Stimulated activated CD4-positive, alpha-beta T cell treated with anti-CD3 and anti-CD28 coated beads, Interleukin-4, amount 100 ng/mL, for 1 hour (primary cell): ENCODE measurements at places on chromosomes 2 and 18.
A peak's percentile ranks its signal among the peaks of the same experiment; 100 is the strongest.

GRCh38 chr2:210955591-210955990 is 399.2 kb downstream of the CPS1 start:
- no peak for DNase-seq

DNA sequence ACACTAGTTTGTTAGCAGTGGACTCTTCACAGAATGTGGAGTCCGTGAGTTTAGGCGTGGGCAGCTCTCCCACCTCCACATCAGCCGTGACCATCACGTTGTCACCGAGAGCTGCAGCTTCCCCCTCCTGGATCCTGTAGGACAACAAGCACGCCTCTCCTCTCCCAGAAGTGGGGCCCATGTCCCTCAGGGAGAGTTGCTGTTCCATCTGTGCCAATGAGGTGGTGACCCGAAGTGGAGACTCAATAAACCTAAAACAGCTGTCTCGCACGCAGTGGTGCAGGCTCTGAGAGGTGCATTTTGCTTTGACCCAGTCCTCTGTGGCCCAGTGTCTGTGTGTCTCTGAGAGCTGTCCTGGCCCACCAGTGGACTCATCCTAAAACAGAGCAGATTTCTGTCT is 456.5 kb upstream of the SOX11 start:
- DNase-seq = no peak

DNA sequence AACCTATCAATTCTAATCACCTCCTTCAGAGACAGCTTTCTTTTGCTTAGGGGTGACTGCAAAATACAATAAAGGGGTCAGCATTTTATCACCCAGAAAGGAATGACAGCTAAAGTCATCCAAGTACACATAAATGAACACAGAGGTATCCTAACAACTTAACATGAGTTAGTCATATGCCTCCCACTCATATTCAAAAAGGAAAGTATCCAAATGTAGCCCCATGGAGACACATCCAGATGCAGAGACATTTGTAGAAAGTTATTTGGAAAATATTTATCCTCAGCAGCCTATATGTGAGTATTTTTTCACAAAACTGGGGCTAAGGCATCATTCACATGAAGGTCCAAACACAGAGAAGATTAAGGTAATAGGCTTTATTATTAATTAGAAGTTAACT is 1579.7 kb upstream of the SLC39A10 start:
- no peak for DNase-seq

DNA sequence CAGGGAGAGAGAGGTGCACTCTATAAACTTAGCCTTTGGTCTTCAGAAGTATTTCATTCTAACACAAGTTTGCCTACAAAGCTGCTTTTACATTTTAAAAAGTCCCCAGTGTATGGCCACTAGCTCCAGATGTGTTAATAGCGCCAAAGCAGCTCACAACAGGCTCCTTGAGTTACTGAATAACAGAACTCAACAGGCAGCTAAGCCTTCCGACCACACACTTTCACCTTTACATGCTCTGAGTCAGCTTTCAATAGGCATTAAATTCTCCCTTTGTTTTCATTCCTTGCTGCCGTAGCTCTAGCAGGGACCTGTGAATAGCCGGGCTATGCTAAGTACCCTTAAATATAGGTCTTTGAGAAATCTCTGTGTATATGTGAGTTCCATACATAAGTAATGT is 262.8 kb upstream of the PARD3B start:
- no peak for DNase-seq

GRCh38 chr2:122191331-122191730 is 435.9 kb downstream of the TSN start:
- DNase-seq = no peak

GRCh38 chr2:152383702-152384101 is 48.7 kb downstream of the FMNL2 start:
- no peak for DNase-seq

DNA sequence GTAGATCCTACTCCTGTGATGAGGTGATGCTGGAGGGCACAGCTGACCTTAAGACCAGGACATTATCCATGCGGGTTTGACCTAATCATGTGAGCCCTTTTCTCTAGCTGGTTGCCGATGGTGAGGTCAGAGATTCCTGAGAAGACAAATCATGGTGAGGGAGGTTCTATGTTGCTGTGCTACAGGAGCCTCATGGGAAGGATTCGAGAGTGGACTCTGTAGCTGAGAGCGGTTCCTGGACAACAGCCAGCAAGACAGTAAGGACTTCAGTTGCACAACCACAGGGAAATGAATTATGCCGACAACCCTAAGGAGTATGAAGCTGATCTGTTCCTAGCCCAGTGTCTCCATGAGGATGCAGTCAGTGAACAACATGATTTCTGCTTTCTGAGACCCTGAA is 80.4 kb downstream of the EPB41L3 start:
- DNase-seq = no peak

- no peak for DNase-seq
Measured at GRCh38 chr18:62152844-62153243, 34.0 kb downstream of the PIGN start.

DNA sequence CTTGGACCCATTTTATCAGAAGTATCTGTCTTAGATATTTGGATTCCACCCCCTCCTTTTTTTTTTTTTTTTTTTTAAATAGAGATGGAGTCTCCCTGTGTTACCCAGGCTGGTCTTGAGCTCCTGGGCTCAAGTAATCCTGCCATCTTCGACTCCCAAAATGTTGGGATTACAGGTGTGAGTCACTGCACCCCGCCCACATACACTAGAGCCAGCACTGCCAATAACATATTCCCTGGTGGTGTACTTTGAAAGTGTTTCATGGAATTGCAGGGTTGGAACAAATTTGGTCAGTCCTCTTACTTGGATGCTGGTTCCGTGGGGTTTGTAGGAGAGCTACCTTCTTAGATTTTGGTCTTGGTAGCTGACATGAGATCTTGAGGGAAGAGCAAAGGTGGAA is 15.0 kb downstream of the PDCL3 start:
- DNase-seq = no peak

DNA sequence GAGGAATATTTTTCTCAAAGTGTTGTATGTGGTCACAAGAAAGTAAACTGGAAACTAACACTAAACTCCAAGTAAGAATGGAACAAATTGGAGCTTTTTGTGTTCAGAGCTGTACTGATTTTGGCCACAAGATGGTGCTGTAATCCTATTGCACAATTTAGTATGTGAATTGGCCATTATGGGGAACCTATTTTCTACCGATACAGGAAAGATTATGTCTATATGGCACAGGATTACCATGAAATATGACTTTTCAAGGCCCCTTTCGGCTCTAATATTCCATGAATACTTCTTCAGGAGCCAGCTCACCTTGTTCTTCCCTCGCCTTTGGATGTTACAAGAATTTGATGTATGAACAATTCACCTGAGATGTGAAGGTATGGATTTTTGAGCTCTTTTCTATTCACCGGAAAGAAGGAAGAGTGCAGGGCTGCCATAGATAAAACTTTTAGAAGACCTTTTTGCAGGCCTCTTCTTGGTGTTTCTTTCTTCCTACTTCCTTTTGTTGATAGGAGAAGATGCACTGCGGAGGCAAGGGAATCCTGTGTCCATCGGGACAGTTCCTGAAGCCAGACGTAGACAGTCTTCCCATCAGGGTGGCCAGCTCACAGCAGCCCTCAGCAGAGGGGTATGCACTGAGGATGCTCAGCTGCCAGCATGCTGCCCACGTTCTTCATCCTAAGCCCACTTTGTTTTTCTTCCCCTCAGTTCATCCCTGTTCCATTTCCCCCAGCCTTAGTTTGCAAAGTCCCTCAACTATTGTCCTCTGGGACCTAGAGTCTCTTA is 13.3 kb downstream of the MRPL44 start:
- no peak for DNase-seq

DNA sequence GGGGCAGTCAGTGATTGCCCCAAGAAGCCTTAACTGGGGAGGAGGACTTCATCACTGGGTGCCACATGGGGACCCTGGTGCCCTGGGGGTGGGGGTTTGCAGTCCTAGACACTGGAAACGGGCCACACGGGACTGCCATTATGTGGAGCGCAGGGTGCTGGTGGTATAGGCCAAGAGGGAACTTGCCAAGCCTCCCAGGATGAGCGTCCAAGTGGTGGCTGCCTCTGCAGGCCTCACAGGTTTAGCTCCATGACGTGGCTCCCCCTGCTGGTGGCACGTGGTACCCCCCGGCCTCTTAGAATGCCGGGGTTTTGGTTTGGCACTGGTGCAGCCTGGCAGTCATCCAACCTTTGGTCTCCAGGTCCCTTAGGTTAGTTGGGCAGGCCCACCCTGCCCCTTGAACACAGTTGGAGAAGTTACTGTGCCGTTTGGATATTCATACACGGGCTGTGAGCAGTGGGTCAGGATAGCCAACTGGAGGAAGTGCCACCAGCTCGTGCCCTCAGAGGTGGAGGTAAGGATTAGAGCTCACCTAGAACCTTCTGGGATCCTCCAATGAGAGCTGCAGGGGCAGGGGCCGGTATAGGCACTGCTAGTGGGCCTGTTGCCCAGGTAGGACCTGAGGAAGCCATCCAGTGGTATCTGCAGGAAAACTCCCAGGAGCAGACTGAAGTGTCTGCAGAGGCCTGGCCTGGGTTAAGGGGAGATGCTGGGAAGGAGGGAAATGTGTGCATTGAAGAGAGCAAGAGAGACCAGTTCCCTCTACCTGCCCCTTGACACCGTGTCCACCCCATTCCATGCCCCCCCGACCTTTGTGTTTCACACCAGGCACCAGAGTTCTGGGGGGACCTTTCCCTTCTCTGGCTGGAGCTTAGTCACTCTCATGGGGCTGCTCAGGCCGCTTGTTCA is 5.7 kb downstream of the PTMA start:
- peak; percentile 88 for DNase-seq

DNA sequence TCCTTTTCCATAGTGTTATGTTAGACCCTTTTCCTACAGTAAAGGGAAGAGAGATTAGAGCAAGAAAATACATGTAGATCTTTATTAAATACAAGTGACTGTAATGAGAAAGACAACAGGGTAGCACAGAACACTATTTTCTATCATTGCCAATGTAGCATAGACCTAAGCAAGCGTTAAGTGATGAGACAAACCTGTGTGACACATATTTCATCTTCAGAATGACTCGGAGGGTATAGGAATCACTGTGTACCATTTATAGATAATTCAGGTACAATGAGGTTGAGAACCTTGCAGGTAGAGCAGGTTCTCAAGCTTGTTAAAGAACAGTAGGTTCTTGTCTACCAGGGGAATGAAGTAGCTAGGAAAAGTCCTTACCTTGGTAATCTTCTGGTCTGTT is 15.9 kb downstream of the PDIA6 start:
- DNase-seq = no peak

DNA sequence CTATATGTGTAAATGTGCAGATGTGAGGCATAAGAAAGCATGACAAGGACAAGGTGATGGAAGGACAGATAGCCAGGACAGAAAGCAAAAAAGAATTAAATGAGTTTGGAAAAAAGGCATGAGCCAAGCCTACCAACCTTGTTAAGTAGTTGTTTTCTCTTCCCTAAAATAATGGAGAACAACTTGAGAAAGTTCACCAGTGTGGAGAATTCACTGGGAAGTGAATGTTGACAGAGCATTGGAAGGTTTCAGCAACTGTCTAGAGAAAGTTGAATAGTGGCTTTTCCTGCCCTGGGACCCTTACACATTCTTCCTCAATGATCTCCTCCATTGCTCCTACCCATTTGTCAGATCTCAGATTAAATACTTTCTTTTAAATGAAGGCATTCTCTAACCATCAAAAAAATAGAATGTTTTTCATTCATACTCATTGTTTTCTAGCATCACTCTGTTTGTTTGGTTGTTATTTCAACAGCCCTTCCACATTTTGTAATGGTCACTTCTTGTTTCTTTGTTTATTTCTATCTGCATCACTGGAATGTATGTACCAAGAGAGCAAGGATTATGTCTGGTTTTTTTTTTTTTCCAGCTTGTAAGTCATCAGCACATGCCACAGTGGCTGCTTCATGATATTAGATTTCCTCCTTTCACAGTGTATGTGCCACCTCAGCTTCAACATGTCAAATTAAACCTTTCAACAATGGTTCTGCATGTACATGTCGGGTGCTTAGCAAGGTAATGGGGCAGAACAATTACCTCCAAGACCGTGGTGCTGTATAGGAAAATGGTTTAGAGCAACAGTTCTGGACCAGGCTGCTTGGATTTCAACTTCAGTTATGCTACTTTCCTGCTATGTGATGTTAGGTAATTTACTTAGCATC is 586.0 kb upstream of the VRK2 start:
- DNase-seq = no peak

DNA sequence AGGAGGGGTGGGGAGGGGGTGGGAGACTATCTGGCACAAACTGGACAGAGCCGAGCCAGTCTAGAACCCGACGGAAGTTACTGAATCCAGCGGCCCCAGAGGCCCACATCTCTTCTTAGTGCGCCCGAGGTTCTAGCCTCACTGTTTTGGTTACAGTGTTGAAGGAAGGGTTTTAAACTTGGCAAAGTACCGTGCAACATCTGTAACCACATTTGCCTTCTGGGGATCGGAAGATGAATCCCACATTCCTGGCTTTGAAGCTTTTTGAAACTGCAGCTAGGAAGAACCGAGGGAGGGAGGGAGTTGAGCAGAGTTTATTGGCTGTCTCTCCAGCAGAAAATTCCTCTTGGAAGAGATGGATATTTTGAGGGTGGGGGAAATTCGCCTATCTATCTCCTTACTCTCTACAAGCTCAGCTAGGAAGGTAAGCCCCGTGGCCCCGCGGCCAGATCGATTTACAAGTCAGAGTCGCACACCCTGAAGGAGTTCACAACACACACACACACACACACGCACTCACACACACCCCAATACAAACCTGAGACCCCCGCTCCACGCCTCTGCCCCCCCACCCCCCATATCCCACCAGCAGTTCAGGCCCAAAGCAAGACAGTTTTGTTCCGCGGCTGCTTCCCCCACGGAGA is 1.0 kb downstream of the ACVR1 start:
- DNase-seq = peak; percentile 32

- DNase-seq = no peak
Measured at GRCh38 chr18:50812834-50813233, 7.0 kb downstream of the MRO start.

DNA sequence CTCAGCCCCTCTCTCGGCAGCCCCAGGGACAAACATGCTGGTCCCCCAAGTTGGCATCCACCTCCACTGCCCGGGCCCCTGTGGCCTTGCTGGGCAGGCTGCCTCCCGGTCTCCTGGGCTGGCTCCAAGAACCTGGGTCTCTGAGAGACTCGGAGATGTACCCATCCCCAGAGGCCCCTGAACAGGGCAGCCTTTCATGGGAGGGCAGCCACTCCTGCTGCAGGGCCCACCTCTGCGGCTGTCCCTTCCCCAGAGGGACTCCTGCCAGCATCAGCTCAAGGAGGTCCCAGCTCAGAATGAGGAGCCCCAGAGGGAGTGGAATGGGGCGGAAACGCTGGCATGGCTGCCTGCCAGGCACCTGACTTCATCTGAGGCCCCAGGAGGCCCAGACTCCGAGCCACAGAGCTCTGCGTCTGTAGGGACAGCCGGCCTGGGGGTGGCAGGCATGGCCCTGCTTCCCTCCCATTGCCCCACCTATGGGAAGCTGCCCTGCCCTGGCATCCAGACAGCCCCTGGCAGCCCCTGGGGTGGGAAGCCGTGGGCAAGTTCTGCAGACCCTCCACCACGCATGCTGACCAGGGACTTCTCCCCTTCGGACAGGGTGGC is 857 bp upstream of the CROCC2 start:
- DNase-seq = no peak

DNA sequence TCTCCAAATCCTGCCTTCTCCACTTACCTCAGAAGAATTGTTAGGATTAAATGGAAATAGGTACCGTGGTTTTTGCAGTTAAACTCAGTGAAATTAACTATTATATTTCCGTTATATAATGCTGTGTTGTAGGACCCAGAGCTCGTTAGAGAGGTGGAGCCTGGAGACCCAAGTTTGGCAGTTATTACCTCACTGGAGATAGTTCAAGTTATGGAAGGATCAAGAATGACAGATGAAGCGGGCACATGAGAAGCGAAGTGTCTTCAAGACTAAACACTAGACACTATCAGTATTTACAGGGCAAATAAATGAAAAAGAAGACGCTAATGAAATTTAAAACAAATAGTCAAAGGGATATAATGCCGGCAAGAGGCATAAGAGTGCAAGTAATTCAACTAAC is 866 bp downstream of the CWC22 start:
- DNase-seq = no peak
